ENCODE measurements at places on chromosomes 6 and 20. TPM values are rescaled to one million over a fixed set of nuclear protein-coding genes. Genes with fewer than 3 reads are reported as not detected.
A peak's percentile ranks its signal among the peaks of the same experiment; 100 is the strongest.

- no peak overlapping the region for H3K27ac ChIP-seq
- DNase-seq: no peak
Observed at GRCh38 chr6:159170999-159171712, 2.0 kb downstream of the FNDC1 start.

DNA sequence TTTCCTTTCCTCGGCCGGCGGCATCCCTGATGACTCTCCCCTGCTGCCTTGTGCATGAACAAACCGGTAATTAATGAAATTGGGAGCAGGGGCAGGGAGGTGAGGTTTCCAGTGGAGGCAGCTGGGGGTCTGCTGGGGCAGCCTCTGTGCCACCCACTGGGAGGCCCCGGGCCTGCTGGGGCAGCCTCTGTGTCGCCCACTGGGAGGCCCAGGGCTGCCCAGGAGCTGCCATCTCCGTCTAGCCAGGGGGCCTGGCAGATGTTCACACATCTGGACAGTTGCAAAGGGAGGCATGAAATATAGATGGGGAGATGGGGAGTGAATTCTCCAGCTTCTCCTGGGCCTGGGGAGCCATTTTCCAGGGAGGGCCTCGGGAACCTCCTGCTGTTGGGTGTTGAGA is 33.8 kb downstream of the TOX2 start:
- H3K4me3 ChIP-seq: no peak overlapping the region
- H3K27me3 ChIP-seq: no peaks in the 10 kb centered on the region
- H3K27ac ChIP-seq: no peak overlapping the region
- no peak for DNase-seq
- H3K4me1 ChIP-seq: peaks cover 88% of the 10 kb centered on the region
- H3K36me3 ChIP-seq: no peaks in the 10 kb centered on the region

GRCh38 chr6:132167929-132168892 is 217.0 kb upstream of the CCN2 start:
- no peak overlapping the region for H3K27ac ChIP-seq
- H3K4me3 ChIP-seq: no peak overlapping the region

The DEFB124 gene
- not detected for total RNA-seq

The SLC22A16 gene
- total RNA-seq: not detected

- no peaks in the 10 kb centered on the region for H3K27me3 ChIP-seq
- H3K36me3 ChIP-seq: peaks cover 62% of the 10 kb centered on the region
- no peak for DNase-seq
- H3K27ac ChIP-seq: no peak overlapping the region
Observed at GRCh38 chr20:24972341-24972740, 20.2 kb downstream of the APMAP start.

GRCh38 chr20:36833275-36834020 is 42.5 kb upstream of the TLDC2 start:
- H3K4me3 ChIP-seq: no peak overlapping the region
- DNase-seq: no peak
- H3K27me3 ChIP-seq: no peaks in the 10 kb centered on the region
- no peaks in the 10 kb centered on the region for H3K36me3 ChIP-seq
- no peaks in the 10 kb centered on the region for H3K4me1 ChIP-seq
- H3K27ac ChIP-seq: no peak overlapping the region

DNA sequence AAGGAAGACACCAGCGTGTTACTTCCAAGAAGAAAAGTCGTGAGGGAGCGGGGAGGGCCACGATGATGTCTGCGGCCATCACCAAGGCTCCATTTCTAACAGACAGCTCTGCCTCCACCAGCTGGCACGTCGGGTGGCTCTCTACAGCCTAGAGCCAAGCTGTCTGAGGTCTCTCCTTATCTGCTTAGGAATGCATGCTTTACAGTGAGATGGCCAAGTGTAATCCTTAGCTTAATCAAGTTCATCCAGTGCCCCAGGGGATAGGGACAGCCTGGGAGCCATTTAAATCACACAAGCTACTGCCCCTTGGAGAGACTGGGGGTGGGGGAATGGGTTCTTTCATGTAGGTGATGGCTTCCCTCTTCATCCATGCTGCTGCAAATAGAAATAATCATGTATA is 213.8 kb upstream of the CST7 start:
- DNase-seq: no peak
- no peak overlapping the region for H3K4me3 ChIP-seq
- H3K36me3 ChIP-seq: no peaks in the 10 kb centered on the region

- H3K4me3 ChIP-seq: no peak overlapping the region
- H3K27me3 ChIP-seq: no peaks in the 10 kb centered on the region
- no peaks in the 10 kb centered on the region for H3K4me1 ChIP-seq
- H3K27ac ChIP-seq: no peak overlapping the region
- DNase-seq: no peak
- H3K36me3 ChIP-seq: no peaks in the 10 kb centered on the region
Observed at GRCh38 chr20:21151791-21152190, 25.9 kb downstream of the KIZ start.

DNA sequence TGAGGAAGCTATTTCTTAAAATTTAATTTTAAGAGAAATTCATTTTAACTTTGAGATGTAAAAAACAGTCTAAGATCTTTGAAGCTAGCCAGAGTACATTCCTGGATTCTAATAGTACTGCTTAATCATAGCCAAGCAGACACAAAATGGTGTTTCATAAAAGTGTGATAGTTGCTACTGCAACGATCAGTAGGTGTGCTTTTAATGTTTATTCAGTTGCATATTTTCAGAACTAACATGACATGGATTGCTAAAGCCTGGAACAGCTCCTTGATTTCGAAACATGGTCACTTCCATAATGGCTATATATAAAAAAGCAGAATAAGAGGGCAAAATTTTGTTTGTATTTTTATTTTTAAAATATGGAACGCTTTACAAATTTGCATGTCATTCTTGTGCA is 35.5 kb downstream of the SESN1 start:
- H3K4me1 ChIP-seq: peaks cover 31% of the 10 kb centered on the region
- no peak overlapping the region for H3K4me3 ChIP-seq
- no peak overlapping the region for H3K27ac ChIP-seq
- H3K27me3 ChIP-seq: no peaks in the 10 kb centered on the region

- DNase-seq: no peak
- H3K4me1 ChIP-seq: peaks cover 5% of the 10 kb centered on the region
- no peaks in the 10 kb centered on the region for H3K36me3 ChIP-seq
- H3K27ac ChIP-seq: no peak overlapping the region
Observed at GRCh38 chr20:44187772-44188709, 1.1 kb upstream of the JPH2 start.

DNA sequence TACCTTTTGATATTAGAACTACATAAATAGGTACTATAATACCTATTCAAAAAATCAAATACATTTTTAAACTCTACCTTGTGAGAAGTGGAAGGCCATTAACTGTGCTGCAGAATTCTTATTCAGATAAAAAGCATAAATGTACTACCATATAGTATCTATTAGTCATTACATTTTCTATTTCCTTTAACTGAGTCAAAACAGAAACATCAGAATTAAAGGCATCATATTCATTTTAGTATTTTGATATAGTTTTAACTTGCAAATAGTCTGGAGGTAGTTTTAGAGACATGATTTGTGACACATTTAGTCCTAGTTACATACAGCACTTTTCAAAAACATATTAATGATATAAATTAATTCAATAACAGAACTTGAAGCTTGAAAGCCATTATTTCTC is 39.9 kb upstream of the TAB2 start:
- no peak overlapping the region for H3K27ac ChIP-seq
- DNase-seq: no peak
- H3K4me3 ChIP-seq: no peak overlapping the region
- H3K27me3 ChIP-seq: no peaks in the 10 kb centered on the region
- peaks cover 12% of the 10 kb centered on the region for H3K4me1 ChIP-seq

The NNAT gene
- not detected for total RNA-seq

DNA sequence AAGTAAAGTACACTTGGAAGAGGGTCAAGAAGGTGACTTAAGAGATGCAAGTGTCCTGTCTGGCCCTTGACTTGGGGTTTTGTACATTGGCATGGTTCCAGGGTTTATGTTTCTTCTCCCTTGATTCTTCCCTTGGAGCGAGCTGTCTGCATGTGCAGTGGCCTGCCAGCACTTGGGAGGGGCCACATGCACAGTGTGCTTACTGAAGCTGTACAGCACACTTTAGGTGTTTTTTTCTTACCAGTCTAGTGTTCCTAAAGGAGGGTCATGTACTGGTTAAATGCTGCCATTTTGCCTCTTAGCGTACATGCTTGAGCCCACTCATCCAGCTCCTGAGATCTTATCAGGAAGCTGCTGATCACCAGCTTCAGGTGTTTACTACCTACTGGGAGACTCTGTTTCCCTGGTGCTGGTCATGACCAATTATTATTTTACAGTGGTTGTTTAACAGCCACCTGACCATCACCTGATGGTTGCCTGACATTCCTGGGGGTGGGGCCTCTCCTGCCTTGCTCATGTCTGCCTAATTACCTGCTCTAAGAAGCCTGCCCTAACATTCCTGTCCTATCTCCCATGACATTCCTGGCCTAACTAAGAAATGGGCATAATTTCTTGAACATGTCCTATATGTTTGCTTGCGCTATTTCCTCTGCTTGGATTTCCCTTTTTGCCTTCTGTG is 182.9 kb downstream of the MCHR2 start:
- H3K27me3 ChIP-seq: no peaks in the 10 kb centered on the region
- no peak overlapping the region for H3K27ac ChIP-seq
- H3K36me3 ChIP-seq: no peaks in the 10 kb centered on the region
- no peak overlapping the region for H3K4me3 ChIP-seq

DNA sequence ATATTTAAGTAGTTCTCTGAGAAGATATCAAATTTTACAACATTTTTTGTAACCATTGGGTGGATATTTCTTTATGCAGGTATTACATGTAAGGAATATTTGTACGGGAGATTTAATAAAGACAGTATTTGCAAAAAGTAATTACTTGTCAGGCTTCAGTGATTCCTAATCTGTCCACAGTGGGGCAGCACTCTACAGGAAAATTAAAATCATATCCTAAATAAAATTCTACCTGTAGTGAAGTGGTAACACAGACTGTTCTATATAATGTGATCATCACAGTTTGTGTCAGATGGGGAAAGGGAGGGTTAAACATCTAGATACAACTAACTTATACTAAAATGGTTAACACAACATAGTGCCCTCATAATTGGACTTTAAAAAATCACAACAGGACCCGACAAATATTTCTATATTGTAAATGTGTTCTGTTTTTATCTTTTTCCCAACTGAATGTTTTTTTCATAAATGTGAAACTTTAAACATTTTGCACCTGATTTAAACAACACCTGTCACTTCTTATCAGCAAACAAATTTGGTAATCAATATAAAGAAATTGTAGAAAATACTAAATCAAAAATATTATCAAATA is 145.6 kb upstream of the MANEA start:
- H3K4me3 ChIP-seq: no peak overlapping the region
- no peak overlapping the region for H3K27ac ChIP-seq
- peak; percentile 10 for DNase-seq
- H3K4me1 ChIP-seq: no peaks in the 10 kb centered on the region
- no peaks in the 10 kb centered on the region for H3K27me3 ChIP-seq

Data from CD8-positive, alpha-beta memory T cell (primary cell).